ENCODE measurements at places on chromosomes 7 and 10.
A peak's percentile ranks its signal among the peaks of the same experiment; 100 is the strongest.

DNA sequence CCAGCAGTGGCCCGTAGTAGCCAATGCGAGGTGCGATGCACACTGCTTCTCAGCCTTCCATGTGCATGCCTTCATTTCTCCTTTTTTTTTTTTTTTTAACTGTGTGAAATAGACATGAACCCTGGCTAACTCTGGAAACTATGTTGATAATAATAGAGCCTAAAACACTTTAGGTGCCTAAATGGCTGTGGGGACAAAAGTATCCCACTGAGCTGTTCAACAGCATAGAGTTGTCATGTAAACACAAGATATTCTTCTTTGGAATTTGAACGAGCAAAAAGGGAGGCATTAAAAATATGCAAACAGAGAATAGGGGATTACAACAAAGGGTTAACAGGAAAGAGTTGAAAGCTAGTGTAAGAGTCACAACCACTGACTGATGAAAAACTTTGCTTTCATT lies 162.1 kb upstream of the NOBOX start:
- DNase-seq, result no peak

DNA sequence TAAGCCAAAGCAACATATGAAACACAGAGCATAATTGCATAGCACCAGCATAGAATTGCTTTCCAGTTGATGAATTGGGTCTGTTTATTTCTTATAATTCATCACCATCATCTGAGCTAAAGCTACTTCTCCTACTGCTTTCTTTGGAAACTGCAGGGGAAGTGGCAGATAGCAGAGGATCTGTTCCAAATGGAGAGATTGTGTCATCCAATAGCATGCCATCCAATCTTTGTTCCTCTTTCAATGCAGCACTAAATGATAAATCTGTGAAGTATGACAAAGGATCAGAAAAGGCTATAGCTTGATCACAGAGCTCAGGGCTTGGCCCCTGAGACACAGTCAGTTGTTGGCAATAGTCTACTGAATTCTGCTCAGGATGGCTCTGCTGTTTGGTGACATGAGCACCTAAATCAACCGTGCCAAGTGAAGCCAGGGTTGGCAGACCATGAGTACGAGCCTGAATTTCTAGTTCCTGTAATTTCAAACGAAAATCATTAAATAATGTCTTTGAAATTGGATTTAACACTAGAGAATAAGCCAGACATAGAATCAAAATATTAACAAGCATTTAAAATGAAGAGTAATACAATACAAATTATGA lies 90.0 kb downstream of the TFEC start:
- no peak for DNase-seq

DNA sequence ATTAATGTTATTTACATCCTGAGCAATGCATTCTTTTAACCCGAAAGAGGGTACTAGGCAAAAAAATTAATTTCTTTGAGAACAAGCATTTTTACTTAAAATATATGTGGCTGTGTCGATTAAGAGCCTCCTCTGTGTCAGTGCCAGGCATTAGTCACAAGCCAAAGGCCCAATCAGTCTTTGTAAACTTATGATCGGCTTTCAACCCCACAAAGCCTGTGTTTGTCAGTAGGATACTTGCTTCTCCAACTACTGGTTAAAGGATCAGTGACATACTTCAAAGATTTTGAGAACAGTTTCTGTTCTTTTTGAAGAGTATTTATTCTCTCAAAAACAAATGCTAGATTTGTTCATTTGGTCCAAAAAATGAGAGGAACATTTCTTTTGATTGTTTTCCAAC lies 159.3 kb downstream of the NRCAM start:
- DNase-seq, result no peak

GRCh38 chr7:146136357-146136875 lies 19.8 kb downstream of the CNTNAP2 start:
- DNase-seq, result peak; percentile 38

DNA sequence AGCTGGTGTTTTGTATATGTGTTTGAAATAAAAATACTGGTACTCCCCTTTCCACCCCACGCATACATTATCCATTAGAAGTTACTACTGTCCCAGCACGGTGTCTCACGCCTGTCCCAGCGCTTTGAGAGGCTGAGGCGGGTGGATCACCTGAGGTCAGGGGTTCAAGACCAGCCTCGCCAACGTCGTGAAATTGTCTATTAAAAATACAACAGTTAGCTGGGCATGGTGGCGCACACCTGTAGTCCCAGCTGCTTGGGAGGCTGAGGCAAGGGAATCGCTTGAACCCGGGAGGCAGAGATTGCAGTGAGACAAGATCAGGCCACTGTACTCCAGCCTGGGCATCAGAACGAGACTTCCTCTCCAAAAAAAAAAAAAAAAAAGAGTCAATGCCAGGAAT lies 2.7 kb downstream of the HBP1 start:
- DNase-seq, result no peak

DNA sequence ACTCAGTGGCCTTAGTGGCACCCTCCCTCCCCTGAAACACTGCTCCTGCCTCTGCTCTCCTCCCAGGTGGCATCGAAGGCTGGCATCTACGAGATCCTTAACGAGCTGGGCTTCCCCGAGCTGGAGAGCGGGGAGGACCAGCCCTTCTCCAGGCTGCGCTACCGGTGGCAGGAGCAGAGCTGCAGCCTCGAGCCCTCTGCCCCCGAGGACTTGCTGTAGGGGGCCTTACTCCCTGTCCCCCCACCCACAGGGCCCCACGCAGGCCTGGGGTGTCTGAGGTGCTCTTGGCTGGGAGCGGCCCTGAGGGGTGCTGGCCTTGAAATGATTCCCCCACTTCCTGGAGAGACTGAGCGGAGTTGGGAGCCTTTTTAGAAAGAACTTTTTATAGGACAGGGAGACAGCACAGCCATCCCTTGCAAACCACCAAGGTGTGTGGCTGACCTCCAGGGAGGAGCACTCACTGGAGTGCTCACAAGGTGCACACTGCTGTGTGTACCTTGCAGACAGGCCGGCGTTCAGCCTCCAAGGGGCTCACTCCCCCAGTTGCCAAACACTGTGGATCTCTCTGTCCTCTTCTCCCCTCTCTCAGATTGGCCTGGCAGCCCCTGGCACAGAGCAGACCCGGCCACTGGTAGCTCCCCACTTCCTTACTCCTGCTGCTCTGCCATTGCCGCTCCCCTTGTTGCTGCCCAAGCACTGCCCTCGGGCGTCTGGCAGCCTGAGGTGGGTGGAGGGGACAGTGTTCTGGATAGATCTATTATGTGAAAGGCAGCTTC lies 35.8 kb downstream of the PRF1 start:
- DNase-seq, result no peak

GRCh38 chr7:65812281-65812680 lies 60.6 kb upstream of the VKORC1L1 start:
- DNase-seq, result no peak

DNA sequence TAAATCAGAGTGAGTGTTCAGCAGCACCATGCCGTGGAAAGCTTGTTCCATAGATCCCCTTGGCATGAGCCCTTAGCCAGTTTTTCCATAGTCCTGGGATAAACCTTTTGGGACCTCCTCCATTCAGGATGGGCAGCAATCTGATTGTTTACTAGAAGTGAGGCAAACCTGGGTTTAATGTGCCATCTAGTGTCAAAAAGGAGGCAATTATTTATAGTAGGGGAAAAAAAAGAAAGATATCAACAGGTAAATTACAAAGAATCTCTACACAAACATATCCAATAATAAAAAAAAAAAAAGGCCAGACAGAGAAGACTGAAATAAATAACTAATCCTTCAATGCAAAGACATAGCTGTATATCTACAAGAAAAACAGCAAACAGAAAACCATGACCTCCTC lies 229.0 kb upstream of the STK17A start:
- DNase-seq, result no peak

GRCh38 chr10:14010769-14011574 lies 319.8 kb downstream of the FRMD4A start:
- no peak for DNase-seq

DNA sequence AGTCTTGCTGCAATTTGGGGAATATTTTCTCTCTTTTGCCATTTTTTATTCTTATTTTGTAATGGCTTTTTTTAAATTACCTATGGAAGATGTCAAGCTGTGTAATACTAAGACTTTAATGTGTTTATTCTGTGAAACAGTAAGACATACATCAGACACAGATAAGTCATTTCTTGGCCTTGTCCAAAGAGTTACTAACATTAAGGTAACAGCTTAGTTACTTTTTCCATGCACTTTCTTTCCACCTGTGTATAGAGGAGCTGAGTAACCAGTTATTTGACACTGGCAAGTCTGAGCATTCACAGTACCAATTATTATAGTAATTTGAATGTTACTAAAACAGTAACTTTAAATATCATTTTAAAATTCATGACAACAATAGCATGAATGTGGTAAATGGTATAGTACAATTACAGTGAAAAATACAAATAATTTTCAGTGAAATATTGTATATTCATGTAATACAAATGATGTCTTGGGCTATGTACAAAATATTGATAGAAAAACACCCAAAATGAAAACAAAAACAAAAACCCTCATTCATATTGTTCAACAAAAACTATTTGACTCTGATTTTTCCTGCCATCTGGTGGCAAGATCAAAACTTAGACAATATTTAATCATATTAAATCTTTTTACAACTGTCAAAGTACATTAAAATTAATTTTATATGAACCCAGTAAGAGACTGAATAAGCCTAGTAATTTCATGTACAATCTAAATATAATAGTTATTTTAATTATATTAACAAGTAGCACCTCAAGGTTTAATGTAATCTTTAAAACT lies 259.8 kb upstream of the SEMA3A start:
- DNase-seq, result no peak

GRCh38 chr7:123865517-123866117 lies 20.6 kb downstream of the HYAL4 start:
- peak; percentile 5 for DNase-seq

GRCh38 chr10:7826971-7827370 lies 8.7 kb downstream of the TAF3 start:
- DNase-seq, result no peak

- DNase-seq, result peak; percentile 73
These were observed 256.4 kb upstream of the PHYHIPL start for GRCh38 chr10:58919927-58920654.

- no peak for DNase-seq
These were observed 114.4 kb upstream of the AOAH start for GRCh38 chr7:36838616-36839225.

GRCh38 chr10:20446561-20447193 lies 450.4 kb downstream of the NEBL start:
- DNase-seq, result no peak

DNA sequence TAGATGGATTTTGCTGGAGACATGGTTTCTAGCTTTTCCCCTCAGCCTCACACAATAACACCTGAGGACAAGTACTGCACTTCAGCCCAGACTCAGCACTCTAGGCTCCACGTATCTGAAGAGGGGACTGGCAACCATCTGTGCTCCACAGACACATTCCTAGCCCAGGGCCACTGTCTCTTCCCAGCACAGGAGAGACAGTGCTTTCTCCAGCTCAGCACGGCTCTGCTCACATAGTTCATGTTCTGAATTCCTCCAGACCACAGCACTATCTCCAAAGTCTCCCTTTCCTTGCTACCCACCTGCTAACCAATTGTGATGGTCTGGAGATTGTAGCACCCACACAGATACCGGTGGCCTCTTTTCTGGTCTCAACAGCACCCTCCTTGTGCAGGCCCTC lies 114.5 kb downstream of the HTR7 start:
- DNase-seq, result no peak

DNA sequence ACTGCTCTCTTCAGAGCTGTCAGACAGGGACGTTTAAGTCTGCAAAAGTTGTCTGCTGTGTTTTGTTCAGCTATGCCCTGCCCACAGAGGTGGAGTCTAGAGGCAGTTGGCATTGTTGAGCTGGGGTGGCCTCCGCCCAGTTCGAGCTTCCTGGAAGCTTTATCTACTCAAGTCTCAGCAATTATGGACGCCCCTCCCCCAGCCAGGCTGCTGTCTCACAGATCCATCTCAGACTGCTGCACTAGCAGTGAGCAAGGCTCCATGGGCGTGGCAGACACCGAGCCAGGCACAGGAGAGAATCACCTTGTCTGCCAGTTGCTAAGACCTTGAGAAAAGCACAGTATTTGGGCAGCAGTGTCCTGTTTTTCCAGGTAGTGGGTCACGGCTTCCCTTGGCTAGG lies 98.1 kb downstream of the SDHAF3 start:
- DNase-seq, result no peak

- DNase-seq, result no peak
These were observed 47.7 kb downstream of the VIPR2 start for GRCh38 chr7:159096736-159097581.

DNA sequence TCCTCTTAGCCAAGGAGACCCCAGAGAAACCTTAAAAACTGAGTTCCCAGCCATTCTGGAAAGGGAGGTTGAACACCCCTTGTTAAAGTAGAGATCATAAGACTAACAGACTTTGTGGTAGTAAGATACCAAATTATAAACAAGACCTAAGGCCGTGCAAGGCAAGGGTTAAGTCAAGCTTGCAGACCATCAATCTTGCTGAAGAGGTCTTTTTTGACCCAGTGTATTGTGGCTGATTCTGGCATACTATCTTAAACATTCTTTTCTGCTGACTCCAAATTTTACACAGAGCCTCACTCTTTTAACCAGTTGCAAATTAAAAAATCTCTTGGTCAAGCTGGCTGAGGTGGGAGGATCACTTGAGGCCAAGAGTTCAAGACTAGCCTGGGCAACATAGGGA lies 1.2 kb upstream of the TBRG4 start:
- DNase-seq, result no peak

DNA sequence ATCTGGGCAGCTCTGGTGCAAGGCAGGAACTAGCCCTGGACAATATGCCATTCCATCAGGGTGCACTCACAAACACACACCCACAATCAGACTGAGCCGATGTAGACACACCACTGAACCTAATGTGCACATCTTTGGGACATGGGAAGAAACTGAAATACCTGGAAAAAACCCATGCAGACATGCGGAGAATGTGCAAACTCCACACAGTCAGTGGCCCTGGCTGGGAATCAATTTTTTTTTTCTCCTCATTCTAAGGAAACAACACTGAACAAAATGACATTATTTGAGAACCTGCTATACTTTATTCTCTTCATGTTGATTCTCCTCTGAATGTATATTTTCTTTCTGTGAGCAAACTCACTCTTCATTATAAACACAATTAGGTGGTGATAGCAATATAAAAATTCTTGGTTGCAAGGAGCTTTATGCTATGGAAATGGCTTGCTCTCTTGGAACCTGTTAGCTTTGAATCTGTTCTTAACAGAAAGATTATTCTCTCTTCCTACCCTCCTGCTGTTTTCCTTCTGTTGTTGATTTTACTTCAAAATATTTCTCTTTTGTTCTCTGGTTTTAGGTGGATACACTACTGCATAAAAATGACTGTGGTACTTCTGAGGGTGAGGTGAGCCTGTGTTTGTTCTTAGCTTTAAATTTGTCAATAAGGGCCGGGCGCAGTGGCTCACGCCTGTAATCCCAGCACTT lies 33.0 kb upstream of the MICU1 start:
- DNase-seq, result no peak

- DNase-seq, result no peak
These were observed 75.7 kb downstream of the LYZL2 start for GRCh38 chr10:30553626-30554439.

- no peak for DNase-seq
These were observed 337.7 kb upstream of the AOAH start for GRCh38 chr7:37061849-37062559.

GRCh38 chr7:42745357-42746059 lies 166.4 kb downstream of the C7orf25 start:
- no peak for DNase-seq

- no peak for DNase-seq
These were observed 140.5 kb upstream of the AKR1E2 start for GRCh38 chr10:4685491-4685890.

Measured in NCI-H1436 treated with DMSO at 0.1 percent for 48 hours (cell line).